ENCODE measurements at places on chromosomes 3 and 15.
A peak's percentile ranks its signal among the peaks of the same experiment; 100 is the strongest.

DNA sequence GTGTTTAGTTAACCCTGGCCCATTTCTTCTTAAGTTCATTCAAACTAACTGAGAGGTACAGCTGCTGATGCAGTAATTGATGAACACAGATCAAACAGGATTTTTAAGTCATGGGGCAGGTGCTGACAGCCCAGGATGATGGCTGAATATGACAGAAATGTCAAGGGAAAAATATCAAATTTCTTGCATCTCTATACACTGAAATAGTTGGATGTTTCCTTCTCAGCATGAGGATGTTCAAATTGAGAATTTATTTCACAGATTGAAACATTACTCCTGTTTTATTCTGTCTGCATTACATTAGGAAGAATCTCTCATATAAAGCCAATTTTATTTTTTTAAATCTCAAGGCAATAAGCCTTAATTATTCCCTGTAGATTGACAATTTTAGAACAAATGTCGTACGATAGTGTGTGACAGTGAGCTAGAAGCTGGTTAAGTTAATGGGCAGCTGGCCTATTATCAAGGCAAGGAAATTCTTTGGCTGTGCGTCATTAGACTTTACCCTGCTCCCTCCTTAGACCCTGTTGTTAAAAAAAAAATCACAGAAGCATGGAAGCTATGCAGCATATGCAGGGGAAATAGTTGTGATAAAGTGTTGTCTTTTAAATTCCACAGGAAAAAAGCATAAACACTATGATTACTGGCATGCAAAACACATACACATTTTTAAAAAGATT is 183.8 kb upstream of the KCNMB2 start:
- DNase-seq = no peak

DNA sequence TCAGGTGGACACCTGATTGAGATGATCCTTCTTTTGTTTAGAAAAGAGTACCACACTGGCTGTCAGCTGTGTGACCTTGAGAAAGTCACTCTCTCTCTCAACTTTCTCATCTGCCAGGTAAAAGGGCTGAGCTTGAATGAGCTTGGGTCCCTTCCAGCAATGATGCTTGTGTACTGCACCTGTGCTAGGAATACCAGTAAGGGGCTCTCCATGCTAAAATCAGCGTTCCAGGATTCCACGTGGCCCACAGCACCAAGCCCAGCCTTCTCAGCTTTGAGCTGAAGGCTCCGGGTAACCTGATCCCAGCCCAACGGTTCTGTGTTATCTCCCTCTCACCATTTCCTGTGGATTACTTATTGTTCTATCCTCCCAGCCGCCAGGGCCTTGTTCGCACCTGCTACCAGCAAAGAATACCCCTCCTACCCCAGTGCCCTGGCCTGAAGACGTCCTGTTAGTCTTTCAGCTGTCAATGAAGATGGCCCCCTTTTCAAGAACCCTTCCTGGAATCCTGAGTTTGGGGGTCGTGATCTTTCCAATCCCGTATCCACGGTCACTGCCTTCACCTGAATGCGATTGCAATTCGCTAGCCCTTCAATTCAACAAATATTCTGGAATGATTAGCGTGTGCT is 54.2 kb upstream of the CGNL1 start:
- DNase-seq = peak; percentile 85

GRCh38 chr3:12356996-12357395 is 68.1 kb downstream of the PPARG start:
- no peak for DNase-seq

- no peak for DNase-seq
Observed at GRCh38 chr3:178537122-178537705, 978 bp downstream of the KCNMB2 start.

DNA sequence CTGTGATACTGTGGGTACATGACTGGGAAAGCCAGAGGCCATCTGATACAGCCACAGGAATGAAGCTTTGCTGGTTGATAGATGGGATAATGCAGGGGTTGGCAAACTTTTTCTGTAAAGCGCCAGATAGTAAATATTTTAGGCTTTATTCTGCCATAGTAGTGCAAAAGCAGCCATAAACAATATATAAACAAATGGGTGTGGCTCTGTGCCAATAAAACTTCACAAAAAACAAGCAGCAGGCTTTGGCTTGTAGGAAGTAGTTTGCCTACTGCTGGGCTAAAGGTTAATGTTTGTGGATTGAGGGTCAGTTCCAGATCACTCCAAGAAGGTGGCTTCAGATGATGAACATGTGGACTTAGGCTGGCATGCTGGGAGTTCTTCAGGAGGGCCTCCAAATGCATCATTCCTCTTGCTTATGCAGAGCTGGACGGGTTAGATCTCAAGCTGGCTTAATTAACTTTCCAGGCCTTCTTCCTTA is 305.7 kb downstream of the RPLP1 start:
- DNase-seq = no peak
